CD4-positive, CD25-positive, alpha-beta regulatory T cell (primary cell): ENCODE measurements at places on chromosomes 16 and 17.

DNA sequence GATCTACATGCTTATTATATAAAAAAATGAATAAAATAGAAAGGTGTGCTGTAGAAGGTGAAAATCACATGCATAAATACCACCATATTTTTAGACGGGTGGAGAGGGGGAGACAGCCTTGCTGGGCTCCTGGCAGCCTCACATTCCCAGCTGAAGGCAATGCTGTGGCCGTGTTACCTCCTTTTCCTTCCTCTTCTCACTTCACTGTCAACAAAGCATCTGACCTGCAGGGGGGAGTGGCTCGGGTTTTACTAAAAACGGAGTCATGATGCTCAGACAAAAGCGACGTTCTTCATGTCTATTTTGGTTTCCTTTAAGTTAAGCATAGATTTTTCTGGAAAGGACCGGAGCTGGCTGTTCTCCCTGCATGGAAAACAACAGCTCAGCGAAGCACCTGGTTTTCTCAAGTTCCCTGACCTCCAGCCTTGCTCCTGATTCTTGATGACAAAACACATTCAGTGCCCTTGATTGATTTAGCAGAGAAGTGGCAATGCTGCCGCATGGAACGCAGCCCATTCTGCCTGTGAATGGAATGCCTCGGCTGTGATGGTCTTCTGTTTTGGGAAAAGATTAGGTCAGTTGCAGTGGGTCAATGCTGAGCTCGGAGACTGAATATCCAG lies 5.5 kb upstream of the RPTOR start:
- peak; percentile 37 for DNase-seq

DNA sequence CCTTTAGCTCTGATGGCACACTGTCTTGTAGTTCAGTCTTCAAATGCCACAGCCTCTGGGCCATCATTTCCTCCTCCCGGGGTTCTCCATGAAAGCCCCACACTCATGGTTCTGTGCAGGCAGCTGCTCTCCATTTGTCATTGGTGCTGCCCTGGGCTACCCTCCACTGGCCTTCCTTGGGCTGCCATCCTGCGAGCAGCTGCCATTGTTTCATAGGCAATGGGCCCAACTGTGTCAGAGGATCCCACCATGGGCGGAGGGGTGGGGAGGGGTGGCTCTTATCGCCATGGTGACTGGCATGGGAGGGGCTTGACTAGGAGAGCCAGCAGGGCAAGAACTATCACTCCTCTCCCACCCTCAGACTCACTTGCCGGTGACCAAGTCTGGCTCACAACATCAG lies 38.6 kb upstream of the BRD7 start:
- no peak for DNase-seq

- DNase-seq: no peak
Measured at GRCh38 chr17:9104370-9105041, 83.2 kb downstream of the NTN1 start.

DNA sequence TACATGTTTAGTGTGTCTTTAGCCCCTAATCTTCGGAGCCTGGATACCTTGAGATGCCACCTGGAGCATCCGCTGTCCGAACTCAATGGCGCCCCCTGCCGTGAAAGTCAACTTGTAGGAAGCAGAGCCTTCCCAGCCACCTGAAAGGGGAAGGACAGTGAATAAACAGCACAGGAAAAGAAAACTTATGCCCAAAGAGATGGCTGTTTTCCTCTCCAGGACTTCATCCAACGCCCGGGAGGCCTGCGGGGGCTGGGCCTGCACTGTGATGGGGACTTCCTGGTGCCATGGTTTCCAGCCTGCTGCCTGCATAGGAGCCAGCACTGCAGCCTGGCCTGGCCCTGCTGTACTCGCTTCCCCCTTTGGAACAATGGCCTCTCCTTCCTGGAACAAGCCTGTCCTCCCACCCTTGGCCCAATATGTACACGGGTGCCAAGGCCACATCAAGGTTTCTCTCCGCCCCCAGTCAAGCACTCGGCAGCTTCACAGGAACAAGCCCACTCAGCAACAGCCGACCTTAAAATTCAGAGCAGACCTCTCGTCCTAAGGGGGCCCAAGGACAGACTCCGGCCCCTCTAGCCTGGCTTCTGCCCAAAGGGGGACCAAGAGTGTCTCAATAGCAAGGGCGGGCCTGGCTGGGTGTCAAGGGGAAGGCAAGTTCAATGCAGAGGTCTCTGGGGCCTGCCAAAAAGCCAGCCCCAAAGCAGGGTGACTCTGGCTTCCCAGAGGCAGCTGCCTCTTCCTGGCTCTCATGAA lies 4.5 kb upstream of the UNC13D start:
- DNase-seq: peak; percentile 77

GRCh38 chr17:49914664-49915063 lies 54.3 kb upstream of the DLX4 start:
- DNase-seq: no peak
